Stimulated activated CD4-positive, alpha-beta T cell treated with anti-CD3 and anti-CD28 coated beads, Interleukin-1b, Interleukin-23, amount 100 ng/mL, for 48 hours (primary cell): ENCODE measurements at places on chromosomes 12 and 14.

GRCh38 chr12:116360579-116361413, 83.3 kb upstream of the MED13L start:
- DNase-seq = peak; percentile 19

DNA sequence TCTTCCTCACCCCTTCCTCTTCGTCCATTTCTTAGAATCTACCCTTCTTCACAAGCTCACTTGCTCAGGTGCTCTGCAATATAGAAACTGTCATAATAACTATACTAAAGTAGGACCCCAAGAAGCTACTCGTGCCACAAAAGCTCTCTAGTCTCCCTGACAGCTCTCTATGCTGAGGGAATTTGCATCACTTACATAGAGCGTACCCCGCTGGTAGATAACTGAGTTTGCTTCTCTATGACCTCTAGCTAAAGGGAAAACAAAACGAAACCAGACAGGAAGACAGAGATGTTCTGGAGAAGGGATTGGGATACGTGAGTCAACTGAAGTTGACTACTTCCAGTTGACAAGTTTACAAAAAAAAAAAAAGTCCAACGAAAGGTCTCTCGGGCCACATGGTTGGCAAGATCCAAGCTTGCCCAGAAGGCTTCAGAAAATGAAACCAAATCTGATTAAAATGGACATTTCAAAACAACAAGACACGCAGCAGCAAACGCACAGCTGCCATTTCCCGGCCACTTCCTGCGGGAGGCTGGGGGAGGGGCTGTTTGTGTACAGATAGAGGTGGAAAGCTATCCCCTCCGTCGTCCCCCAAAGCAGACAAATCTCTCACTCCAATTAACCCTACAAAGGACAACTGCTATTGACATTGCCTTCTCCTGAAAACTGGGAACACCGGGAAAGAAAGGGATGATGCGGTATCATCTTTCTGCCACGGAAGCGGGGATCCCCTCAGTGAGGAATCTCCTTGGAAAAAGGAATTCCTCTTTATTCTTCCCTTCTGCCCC, 1.3 kb downstream of the BAZ2A start:
- peak; percentile 57 for DNase-seq

GRCh38 chr14:97177016-97177415, 379.8 kb downstream of the VRK1 start:
- DNase-seq = peak; percentile 18

DNA sequence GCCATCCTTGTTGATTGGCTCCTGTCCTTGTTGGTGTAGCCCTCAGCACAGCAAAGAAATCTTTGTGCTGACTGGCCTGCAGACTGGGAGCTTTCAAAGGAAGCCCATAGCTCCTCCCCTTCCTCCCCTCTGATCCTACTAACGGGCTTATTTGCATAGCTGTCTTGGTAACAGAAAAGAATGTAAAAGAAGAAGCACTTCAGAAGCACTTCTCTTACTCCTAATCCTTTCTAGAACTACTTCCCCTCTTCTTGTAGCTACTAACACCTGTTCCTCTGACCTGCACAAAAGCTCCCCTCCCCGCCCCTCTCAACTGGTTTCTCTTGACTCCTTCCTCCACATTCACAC, 14.3 kb upstream of the RIC8B start:
- no peak for DNase-seq

DNA sequence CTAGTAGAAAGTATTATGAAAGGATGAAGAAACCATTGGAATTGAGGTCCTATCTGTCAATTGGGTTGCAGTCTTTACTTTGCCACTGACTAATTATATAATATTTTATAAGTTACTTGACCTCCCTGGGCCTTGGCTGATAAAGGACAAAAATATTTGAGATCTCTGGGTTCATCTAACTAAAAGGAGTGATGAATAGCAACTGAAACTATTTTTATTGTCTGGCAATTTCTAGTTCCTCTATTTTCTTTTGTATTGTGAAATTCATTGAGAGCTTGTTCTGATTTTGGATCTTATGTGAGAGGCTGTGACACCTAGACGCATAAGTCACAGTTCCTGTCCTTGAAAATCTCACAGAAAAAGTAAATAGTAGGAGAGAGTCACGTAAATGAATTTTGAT, 415.7 kb upstream of the ATP2B1 start:
- no peak for DNase-seq

- DNase-seq = no peak
Observed at GRCh38 chr12:66189486-66189843, 451 bp downstream of the IRAK3 start.

DNA sequence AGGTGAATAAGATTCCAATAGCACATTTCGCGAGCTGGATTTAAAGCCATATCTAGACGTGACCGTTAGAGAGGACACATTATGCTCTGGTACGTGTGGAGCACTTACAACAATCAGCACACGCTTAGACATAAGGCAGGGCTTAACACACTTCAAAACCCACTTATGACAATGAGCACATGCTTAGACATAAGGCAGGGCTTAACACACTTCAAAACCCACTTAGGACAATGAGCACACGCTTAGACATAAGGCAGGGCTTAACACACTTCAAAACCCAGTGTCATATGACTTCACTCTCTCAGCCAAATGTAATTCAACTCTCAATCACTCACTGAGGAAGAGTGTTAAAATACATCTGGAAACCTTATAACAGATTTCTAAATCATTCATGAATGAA, 11.2 kb upstream of the PLD4 start:
- DNase-seq = no peak
